Endothelial cell (in vitro differentiated cells): ENCODE measurements at places on chromosomes 2 and 18. TPM values are rescaled to one million over a fixed set of nuclear protein-coding genes. Genes with fewer than 3 reads are reported as not detected.

The RTP5 gene
- total RNA-seq, result not detected

DNA sequence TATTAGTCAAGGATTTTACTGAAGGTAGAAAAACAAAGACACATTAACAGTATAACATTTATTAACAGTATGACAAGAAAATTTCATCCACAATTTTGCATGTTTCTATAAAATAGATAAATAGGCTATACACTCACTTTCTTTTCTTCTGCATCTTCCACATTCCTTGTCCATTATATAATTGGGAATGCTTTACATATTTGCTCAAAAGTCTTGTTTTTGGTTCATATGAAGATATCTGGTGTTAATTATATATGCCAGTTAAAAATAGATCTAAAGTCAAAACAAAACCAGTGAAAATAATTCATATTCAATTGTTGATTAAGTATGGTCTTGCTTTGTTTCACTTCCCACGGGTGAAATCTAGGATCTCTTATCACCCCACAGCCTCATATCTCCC is 53.4 kb downstream of the SERPINB7 start:
- no peaks in the 10 kb centered on the region for H3K36me3 ChIP-seq
- no peaks in the 10 kb centered on the region for H3K4me1 ChIP-seq
- H3K27me3 ChIP-seq, result no peaks in the 10 kb centered on the region
- H3K27ac ChIP-seq, result no peak overlapping the region
- DNase-seq, result no peak

- no peaks in the 10 kb centered on the region for H3K36me3 ChIP-seq
- H3K4me1 ChIP-seq, result no peaks in the 10 kb centered on the region
- H3K4me3 ChIP-seq, result no peak overlapping the region
- no peaks in the 10 kb centered on the region for H3K27me3 ChIP-seq
Measured at GRCh38 chr18:4246374-4246773, 208.7 kb downstream of the DLGAP1 start.

GRCh38 chr18:73750052-73750451 is 397.6 kb downstream of the FBXO15 start:
- H3K4me3 ChIP-seq, result no peak overlapping the region
- no peak for DNase-seq
- no peaks in the 10 kb centered on the region for H3K4me1 ChIP-seq

DNA sequence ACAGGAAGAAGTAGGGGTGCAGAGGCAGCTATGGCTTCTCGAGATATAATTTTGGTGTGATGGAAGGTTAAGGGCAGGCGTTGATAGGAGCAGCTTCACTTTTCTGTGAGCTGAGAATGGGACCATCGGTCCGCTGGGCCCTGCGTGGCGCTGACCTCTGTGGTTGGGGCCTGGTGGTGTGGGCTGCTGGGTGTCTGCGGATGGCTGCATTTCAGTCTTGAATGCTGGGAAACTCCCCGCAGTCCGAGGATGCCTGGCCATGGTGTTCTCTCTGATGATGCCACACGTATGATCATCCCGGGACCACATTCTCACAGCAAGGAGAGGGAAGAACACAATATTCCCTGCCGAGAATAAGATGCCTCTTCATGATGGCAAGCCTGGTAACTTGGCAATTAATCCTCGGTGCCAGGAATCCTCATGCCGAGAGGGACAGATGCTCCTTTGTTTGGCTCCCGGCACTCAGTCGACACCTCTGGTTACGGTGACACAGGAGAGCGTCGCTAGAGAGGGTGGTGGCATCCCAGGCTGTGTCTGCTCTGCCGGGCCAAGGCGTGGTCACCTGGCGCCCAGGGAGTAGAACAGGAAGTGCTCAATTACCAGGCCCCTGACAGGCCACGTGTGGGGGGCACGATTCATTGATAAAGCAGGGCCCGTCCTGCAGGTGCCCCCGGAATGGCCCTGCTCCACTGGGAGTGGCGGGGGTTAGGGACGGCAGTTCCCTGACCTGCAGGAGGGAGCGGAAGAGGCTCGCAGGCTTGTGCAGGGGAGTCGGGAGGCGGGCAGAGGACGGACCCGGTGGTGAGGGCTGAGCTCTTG is 119.4 kb upstream of the CTDP1 start:
- DNase-seq, result no peak
- H3K4me1 ChIP-seq, result no peaks in the 10 kb centered on the region
- H3K4me3 ChIP-seq, result no peak overlapping the region
- no peaks in the 10 kb centered on the region for H3K36me3 ChIP-seq
- H3K27me3 ChIP-seq, result peaks cover 8% of the 10 kb centered on the region
- no peak overlapping the region for H3K27ac ChIP-seq
